Fibroblast of upper back skin (primary cell): ENCODE measurements at places on chromosomes 2 and 18.
A peak's percentile ranks its signal among the peaks of the same experiment; 100 is the strongest.

- no peak for DNase-seq
Measured at GRCh38 chr2:173692068-173692467, 273.1 kb downstream of the SP3 start.

- DNase-seq = no peak
Measured at GRCh38 chr2:72947952-72948830, 30.9 kb downstream of the EMX1 start.

GRCh38 chr2:96737831-96738230, 2.0 kb downstream of the LMAN2L start:
- DNase-seq = no peak

- peak; percentile 48 for DNase-seq
Measured at GRCh38 chr2:227414846-227415245, 27.1 kb upstream of the SCYGR1 start.

DNA sequence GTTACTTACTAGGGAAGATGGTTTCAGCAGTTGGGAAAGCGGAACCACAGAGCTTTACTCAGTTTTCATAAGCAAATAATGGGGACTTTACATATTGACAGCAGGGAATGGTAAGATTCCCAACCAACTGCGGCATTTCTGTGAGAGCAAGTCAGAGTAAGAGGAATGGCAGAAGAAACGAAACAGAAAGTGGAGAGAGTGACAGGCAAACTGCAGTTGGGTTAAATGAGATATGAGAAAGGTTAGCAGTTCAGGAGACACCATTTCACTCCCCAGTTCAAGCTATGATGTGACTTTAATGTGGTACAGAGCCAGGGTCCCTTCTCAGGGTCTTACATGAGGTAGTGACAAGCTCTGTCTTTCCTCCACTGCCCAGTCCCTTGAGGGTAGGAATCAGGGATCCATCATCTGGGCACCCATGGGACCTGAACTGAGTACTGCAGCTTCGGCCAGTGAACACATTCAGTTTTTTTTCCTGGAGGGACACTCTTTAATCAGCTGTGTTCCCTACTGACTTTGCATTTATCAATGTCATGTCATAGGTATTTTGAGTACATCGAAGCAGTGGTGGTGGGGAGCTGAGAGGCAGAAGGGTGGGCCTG, 33.0 kb upstream of the GREB1 start:
- DNase-seq = no peak

GRCh38 chr2:1925516-1925915, 181.2 kb upstream of the PXDN start:
- no peak for DNase-seq

DNA sequence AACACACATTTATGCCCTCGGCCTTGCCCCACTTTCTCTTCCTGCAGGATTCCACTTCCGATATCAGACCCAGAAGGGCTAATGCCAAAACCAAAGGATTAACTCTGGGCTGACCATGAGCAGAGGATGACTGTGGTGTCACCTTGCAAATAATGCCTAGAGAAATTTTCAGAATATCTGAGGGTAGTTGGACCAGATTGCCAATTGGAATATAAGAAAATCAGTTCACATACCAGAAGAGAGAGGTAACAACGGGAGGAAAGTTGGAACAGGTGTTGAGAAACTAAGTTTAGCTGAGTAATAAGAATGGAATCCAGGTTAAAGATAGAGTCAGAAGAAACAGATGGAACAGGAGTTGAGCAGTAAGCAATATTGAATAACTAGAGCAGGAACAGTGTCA, 232.7 kb upstream of the UBE2E3 start:
- DNase-seq = peak; percentile 14

- no peak for DNase-seq
Measured at GRCh38 chr2:15200581-15200980, 360.6 kb downstream of the NBAS start.

GRCh38 chr2:152415231-152415642, 80.3 kb downstream of the FMNL2 start:
- peak; percentile 65 for DNase-seq

DNA sequence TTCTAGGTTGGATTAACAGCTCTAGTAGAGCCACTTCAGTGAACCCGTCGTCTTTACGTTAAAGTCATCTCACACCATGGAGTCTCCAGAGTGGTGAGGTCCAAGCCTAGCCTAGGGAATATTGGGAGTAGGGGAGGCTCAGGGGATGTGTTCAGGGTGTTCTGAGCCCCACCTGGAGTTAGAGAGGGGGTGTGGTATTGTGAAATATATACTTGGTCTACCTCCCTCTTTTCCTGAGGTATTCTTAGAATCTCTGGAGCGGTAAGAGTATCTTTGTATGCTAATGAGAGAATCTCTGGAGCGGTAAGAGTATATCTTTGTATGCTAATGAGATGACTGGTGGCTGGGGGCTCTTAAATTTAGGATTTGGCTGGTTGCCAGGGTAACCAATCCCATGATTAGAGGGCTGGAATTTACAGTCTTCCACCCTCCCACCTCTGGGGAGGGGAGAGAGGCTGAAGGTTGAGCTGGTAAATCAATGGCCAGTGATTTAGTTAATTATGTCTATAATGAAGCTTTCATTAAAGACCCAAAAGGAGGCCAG, 69.5 kb downstream of the INPP4A start:
- DNase-seq = no peak

DNA sequence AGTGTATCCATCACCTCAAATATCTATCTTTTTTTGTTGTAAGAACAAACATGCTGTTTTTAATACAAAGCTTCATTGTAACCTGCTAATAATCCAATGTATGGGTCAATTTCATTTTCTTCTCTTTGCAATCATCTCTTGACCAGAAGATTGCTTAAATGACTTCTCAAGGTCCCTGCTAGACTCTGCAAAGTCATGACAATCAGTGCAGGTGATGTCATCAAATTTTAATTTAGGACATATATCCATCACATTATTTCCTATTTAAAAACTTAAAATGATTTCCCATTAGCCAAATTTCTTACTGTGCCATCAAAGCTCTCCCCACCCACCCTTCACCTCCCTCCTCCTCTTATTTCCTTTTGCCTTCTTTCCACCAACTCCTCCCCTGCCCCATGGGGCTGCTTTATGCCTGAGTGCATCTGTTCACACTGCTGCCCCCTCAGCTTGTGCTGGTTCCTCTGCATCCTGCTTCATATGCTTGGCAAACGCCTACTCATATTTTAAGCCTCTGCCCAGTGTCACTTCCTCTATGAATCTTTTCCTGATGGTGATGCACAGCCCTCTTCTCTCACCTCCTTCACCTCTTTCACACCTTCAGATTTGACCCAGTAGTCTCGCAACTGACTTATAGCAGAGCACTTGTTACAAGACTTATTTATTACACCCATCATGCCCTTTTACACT, 20.3 kb downstream of the PLEK start:
- no peak for DNase-seq

GRCh38 chr18:46253498-46253897, 149.3 kb downstream of the HAUS1 start:
- peak; percentile 11 for DNase-seq

DNA sequence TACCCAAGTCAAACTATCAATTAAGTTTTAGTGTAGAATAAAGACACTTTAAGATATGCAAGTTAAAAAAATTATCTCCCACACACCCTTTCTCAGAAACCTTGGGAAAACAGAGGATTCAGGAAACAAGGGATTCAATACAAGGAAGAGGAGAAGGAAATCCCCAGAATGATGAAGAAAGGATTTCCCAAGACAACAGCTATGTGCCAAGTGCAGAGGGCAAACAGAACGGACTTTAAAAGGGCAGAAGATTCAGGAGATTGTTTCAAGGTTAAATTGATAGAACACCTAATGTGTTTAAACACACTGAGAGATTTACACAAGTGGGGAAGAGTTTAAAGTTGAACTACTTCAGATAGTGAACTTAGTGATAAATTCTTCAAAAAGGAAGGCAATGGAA, 71.5 kb upstream of the EPAS1 start:
- DNase-seq = no peak

- DNase-seq = peak; percentile 83
Measured at GRCh38 chr18:52334896-52335295, 5.1 kb upstream of the DCC start.

- no peak for DNase-seq
Measured at GRCh38 chr2:133654949-133655348, 86.7 kb upstream of the NCKAP5 start.

GRCh38 chr2:73053316-73054114, 18.0 kb downstream of the SFXN5 start:
- DNase-seq = no peak
